Stimulated activated CD4-positive, alpha-beta T cell treated with anti-CD3 and anti-CD28 coated beads, Interleukin-1b, Interleukin-23, amount 100 ng/mL, for 48 hours (primary cell): ENCODE measurements at places on chromosomes 12 and 14.

DNA sequence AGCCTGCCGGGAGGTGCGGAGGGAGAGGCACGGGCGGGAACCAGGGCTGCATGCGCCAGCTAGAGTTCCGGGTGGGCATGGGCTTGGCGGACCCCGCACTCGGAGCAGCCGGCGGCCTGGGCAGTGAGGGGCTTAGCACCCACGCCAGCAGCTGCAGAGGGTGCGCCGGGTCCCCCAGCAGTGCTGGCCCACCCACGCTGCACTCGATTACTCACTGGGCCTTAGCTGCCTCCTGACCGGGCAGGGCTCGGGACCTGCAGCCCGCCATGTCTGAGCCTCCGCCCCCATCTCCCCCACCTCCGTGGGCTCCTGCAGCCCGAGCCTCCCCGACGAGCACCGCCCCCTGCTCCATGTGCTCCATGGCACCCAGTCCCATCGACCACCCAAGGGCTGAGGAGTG is 14.8 kb downstream of the CKAP4 start:
- no peak for DNase-seq

GRCh38 chr12:104605685-104606084 is 148.9 kb downstream of the CHST11 start:
- DNase-seq: no peak

GRCh38 chr12:108697905-108698304 is 33.4 kb downstream of the CORO1C start:
- no peak for DNase-seq

DNA sequence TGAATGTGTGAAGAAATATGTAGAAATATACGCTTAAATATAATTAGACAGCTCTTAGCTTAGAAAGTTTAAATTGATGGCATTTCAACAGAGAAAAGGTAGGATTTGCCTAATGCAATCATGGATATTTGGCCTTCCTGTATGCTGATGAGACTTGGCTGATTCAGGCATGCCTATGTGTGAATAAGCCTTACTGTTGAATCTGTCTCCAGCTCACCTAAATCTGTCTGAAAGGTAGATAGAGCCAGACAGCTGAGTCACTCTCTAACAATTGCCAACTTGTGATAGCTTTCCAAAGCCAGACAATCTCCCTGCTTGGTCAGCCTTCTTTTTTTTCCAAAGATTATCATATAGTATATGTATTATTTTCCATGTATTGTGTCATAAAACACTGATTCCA is 92.8 kb upstream of the FLRT2 start:
- DNase-seq: no peak

DNA sequence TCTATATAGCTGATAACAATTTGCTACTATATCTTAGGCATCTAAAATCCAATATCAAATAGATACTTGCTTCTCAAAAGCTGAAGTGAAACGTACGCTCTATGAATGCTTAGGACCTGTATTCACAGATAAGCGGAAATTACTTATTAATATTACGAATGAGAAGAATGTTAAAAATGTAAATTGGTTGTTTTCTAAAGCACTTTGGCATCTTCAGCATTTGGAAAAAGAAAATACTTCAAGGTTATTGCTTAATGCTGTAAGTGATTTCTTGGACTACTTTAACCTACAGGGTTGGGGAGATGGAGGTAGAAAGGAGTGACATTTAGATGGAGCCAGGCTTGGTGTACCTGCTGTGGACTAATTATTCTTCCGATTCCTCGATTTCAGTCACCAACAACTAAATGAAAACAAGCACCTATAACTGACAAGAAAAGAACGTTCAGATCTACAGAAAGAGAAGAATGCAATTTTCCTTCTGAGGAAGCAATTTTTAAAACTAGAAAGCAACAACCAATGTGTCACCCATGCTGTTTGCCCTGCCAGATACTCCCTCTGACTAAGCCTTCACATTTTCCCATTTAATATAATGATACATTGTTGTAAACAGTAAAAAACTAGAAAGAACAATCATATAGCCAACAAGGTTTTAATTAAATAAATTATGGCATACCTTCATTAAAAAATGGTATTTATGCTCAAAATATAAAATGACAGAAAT is 49.3 kb downstream of the SLC25A21 start:
- DNase-seq: no peak

GRCh38 chr12:120356567-120357030 is 12.4 kb downstream of the MSI1 start:
- peak; percentile 73 for DNase-seq

DNA sequence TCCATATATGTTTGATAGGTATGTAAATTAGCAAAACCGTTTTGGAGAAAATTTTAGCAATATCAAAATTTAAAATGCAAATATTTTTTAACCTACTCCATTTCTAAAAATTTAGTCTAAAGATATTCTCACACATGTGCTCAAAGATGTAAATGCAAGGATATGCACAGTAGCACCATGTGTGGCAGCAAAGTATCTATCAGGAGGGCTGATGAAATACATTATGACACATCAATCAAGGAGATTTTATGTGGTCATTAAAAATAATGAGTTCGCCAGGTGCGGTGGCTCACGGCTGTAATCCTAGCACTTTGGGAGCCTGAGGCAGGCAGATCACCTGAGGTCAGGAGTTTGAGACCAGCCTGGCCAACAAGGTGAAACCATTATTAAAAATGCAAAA is 8.0 kb upstream of the C1R start:
- DNase-seq: no peak

DNA sequence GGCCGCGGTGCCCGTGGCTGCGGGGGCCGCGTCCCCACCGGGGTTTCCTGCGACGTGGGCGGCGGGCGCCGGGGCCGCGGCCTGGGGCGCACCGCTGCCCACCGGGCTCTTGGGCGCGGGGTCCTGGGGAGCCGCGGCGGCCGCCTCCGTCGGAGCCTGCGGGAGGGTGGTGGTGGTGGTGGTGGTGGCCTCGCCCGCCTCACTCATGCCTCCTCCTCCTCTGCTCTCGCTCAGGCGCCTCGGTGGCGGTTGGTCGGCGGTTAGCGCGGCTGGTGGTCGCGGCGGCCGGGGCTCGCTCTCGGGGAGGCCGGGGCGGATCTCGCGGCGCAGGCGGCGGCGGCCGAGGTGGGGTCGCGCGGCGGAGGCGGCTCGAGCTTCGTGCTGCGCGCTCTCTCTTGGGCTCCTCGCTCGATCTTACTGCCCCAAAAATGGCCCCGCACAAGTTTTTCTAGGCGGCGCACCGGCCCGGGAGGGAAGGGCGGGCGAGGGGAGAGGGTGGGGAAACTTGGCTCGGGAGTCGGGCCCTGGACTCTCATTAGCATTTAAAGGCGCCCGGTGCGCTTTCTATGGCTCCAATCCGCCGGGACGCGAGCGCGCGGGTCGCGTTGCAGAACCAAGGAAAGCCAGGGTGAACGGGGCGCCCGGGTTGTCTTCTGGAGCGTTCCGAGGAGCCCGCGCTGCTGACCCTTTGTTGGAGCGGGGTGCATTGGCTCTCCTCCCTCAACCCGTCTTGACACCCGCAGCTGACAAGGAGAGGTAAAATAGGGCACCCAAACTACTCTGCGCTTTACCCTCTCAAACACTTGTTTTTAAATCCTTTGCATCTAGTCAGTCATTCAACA is at the start of gene YBX3:
Gene YBX3, minus strand, starts transcription at position 419 of the 842 bp plus-strand sequence. Its CDS starts 212 bp downstream, at position 207.
- DNase-seq: peak; percentile 53

DNA sequence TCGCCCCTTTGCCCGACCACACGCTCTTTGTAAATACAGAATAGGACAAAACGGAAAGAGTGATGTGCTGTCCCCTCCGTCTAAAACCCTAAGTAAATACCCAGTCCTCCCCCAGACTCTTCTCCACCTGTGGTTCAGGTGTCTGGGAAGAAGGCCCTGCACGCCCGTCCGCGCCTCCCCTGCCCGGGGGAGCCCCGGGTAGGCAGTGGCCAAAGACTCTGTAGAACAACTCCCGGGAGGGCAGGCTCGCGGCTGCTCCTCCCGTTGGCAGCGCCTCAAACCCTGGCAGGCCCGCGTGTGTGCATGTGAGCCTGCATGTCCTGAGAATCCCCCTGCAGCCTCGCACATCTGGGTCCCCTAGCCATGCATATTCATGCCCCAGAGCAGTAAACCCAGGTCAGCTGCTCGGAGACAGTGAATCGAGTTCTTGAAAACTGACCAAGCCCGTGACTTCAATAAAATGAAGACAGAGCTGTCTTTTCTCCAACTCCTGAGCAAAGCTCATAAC is 165.8 kb downstream of the MON2 start:
- DNase-seq: no peak

DNA sequence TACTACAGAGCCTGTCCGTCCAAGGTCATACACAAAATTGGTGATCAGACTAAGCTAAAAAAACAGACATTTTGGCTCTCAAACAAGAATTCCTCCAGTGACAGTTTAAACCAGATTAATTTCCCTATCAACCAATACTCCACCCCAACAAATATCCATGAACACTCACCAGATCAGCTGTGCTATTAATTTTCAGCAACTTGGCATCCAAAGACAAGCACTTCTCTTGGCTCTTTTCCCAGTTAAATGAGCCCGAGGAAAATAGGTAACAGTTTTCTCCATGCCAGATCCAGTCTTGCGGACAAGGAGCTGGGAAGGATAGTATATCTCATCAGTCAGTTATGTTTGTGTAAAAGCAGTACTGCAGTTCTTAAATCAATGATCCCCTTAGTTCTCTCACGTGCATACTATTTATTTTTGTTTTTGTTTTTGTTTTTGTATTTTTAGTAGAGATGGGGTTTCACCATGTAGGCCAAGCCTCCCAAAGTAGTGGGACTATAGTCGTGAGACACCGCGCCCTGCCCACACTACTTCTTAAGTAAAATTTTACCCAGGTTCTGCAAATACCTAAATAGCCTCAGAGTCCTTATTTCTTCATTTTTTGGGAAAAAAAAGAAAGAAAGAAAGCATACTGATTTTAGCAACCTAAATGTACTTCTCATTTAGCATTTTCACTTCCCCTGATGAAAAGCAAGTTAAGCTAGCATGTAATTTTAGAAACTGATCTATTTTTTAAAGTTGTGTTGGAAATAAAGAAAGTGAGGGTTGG is 11.1 kb downstream of the OLR1 start:
- DNase-seq: no peak

DNA sequence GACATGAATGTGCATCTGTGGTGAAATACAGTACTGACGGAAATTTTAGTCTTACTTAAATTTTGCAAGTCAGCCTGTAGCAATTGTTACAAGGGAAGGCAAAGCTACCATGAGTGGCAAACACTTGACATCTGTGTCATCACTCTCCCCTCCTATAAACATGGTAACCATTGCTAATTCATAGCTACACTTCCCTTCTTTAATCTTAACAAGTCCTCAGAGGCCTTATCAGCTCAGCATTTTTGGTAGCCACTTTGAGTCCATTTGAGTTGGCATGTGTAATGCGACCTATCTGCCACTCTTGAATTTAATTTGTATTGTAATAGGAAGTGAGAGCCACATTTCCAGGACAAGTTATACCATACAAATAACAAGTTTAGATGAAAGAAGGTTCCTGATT is 218.1 kb downstream of the RMST start:
- DNase-seq: no peak

DNA sequence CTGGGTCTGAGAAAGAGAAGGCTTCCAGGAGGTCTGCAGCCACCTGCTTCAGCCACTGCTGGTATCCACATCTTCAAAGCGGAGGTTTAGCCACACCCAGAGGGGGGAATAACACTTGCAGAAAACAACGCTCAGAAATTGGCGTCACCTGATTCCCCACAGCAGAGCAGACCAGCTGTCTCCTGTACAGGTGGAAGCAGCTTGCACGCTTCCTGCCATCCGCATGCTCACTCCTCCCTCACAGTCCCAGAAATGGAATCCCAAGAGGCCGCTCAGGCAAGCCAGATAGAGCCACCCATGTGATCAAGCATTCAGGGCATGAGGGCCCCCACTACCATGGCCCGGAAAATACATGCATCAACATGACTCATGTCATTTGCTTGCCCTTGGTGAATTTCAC is 112.2 kb upstream of the DIO3 start:
- DNase-seq: no peak

- DNase-seq: no peak
Measured at GRCh38 chr12:132503618-132504204, 13.8 kb downstream of the FBRSL1 start.

- no peak for DNase-seq
Measured at GRCh38 chr12:12180136-12180535, 86.7 kb downstream of the LRP6 start.

DNA sequence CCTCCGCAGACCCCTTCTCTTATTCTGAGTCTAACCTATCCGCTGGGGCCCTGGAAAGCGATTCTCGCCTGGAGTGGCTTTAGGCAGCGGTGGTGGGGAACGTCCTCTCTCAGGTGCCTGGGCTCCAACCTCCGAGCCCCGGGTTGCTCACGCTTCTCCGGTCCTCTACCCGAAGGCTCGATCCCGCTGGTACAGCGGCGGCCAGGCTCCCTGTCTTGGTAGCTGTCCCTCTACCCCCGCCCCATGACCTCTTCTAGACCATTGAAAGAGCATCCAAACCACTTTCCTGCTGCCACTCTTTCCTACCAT is 505 bp upstream of the HEBP1 start:
- DNase-seq: peak; percentile 16

- DNase-seq: no peak
Measured at GRCh38 chr14:93693914-93694313, 94.4 kb downstream of the PRIMA1 start.

GRCh38 chr12:57058454-57058853 is 8.5 kb upstream of the MYO1A start:
- DNase-seq: no peak

DNA sequence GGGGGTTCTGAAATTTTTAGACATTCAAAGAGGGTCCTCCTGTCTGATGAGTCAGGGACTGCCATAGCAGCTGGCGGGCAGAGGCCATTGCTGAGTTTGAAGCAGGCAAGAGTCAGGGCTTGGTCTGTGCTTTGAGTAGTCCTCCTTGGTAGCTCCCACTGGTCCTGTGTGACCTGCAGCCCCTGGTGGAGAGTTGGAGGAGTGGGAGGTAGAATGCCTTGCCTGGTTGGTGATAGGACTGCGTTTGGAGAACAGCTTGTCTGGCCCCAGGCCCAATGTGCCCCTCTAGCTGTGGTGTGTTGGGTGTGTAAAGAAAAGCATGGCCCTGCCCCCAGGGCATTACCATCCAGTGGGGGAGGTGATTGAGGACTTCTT is 116.7 kb downstream of the BEGAIN start:
- no peak for DNase-seq

- DNase-seq: peak; percentile 6
Measured at GRCh38 chr12:30622509-30622908, 73.2 kb downstream of the IPO8 start.

GRCh38 chr14:77883131-77883846 is 83.4 kb downstream of the ADCK1 start:
- no peak for DNase-seq

GRCh38 chr12:262817-263216 is at the start of gene SLC6A13:
TSS of gene SLC6A13 (minus strand) at chr12:262836. CDS start at chr12:260052, 2,784 bp downstream.
- DNase-seq: no peak

- no peak for DNase-seq
Measured at GRCh38 chr12:115103884-115104883, 420.2 kb upstream of the TBX3 start.

GRCh38 chr12:131861261-131862083 is 33.0 kb upstream of the ULK1 start:
- no peak for DNase-seq

- DNase-seq: no peak
Measured at GRCh38 chr14:85514487-85514886, 15.5 kb upstream of the FLRT2 start.

DNA sequence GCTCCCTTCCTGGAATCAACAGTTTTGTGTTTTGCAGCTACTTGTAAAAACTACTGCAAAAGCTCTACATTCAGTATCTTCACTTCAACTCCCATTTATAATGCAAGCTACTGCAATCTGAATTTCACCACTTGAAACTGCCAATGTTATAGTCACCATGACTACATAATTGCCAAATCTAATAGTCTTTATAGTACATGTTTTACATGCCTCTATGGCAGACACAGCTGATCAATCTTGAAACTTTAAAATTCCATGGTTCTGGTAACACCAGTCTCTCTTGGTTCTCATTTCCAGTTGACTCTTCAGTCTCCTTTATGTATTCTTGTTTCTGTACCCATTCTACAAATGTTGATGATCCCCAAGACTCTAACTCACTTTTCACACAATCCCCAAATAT is 185.9 kb downstream of the MED13L start:
- DNase-seq: no peak
